Aorta (tissue), 5 donors: ENCODE measurements at places on chromosomes 16 and 17. TPM values are rescaled to one million over a fixed set of nuclear protein-coding genes. Genes with fewer than 3 reads are reported as not detected.

TBC1D3G gene
- total RNA-seq = not detected

TBC1D26 gene
- total RNA-seq = not detected

LITAFD gene
- total RNA-seq = not detected

CHTF18 gene
- 7.1 TPM for total RNA-seq

DHX58 gene
- total RNA-seq = 24.5 TPM

PIK3R5 gene
- 18.5 TPM for total RNA-seq

GDPD3 gene
- total RNA-seq = 6.0 TPM

SLC35G6 gene
- not detected for total RNA-seq

MYH1 gene
- total RNA-seq = not detected

GCGR gene
- total RNA-seq = 0.63 TPM

SDR42E2 gene
- total RNA-seq = not detected

LRRC46 gene
- 0.51 TPM for total RNA-seq

PRSS36 gene
- total RNA-seq = 3.5 TPM

KRTAP1-1 gene
- total RNA-seq = not detected

EFNB3 gene
- total RNA-seq = 0.84 TPM

KRTAP2-3 gene
- not detected for total RNA-seq

MRPL10 gene
- 28.6 TPM for total RNA-seq

ZNF319 gene
- total RNA-seq = 10.6 TPM

UTS2R gene
- total RNA-seq = not detected

LCAT gene
- 43.9 TPM for total RNA-seq

LRRC37A gene
- 7.7 TPM for total RNA-seq

CRLF3 gene
- 11.3 TPM for total RNA-seq

RAMP2 gene
- 77.7 TPM for total RNA-seq

KRTAP3-1 gene
- not detected for total RNA-seq

C16orf92 gene
- total RNA-seq = not detected

ZPBP2 gene
- total RNA-seq = not detected

C17orf78 gene
- total RNA-seq = not detected

SERPINF2 gene
- total RNA-seq = 14.9 TPM

GNAO1 gene
- 16.2 TPM for total RNA-seq

DNAAF8 gene
- total RNA-seq = 0.24 TPM

RUSF1 gene
- total RNA-seq = 50.6 TPM

SULT1A2 gene
- total RNA-seq = 0.81 TPM

CTRL gene
- 0.90 TPM for total RNA-seq

HBA2 gene
- 1,265 TPM for total RNA-seq

KRT9 gene
- not detected for total RNA-seq

CACNG4 gene
- not detected for total RNA-seq

TP53TG3B gene
- total RNA-seq = not detected

C16orf86 gene
- total RNA-seq = 7.9 TPM

CES3 gene
- total RNA-seq = 2.4 TPM

OR4D1 gene
- total RNA-seq = not detected

CA4 gene
- 1.6 TPM for total RNA-seq

ABCA3 gene
- total RNA-seq = 11.7 TPM

FBXL16 gene
- 0.16 TPM for total RNA-seq
